WTC11 (cell line): ENCODE measurements at places on chromosomes 1 and 21.
A peak's percentile ranks its signal among the peaks of the same experiment; 100 is the strongest.

DNA sequence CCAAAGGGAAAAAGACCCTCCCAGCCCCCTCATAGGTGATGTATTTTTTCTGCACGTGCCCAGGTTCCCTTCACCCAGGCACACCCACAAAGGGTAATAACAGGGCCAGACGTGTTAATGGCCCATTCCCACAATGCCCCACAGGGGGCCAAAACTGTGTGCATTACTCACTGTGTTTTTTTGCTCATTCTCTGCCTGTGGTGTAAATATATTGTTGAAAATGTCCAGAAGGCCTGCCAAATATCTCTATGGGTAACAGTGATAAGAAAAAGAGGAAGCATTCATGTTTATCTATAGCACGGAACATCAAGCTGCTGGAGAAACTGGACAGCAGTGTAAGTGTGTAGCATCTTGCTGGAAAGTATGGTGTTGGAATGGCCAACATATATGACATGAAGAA is 21.9 kb downstream of the RHEX start:
- DNase-seq: no peak

DNA sequence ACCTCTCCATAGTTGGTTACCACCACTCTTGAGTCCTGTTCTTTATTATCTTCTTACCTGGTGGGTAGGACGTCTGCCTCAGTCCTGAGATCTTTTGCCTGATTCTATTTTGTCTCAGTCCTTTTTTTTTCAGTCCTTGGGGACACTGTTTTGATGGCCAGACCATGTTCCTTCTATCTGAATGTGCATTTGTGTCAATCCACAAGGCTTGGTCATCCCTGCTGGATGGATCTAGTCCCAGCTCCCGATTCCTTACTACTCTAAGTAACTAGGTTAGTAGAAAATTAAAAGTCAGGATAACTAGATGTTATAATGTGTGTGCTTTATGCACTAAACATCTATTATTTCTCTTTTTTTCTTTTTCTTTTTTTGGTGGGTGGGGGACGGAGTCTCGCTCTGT is 28.1 kb upstream of the AK4 start:
- DNase-seq: no peak

- no peak for DNase-seq
Observed at GRCh38 chr1:185694081-185694480, 40.1 kb upstream of the HMCN1 start.

DNA sequence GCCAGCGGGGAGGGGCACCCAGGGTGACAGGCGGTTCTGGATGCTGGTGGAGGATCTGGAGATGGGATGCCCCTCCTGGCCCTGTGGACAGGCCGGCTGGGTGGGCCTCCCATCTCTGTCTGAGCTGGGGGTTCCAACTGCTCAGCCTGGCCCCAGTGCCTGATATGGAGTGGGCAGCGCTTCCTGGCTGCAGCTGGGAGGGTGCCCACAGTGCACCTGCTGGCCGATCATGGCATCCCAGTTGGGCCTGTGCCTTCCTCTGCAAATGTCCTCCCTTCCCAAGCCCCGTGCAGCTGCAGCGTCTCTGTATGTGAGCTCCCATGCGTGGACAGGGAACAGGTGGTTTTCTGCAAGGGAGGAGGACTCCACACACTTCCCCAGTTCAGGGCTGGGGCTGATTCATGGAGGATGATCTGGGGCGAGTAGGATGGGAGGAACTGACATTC is 2.1 kb downstream of the PFKL start:
- no peak for DNase-seq

- DNase-seq: no peak
Observed at GRCh38 chr1:220684890-220685289, 5.3 kb upstream of the C1orf115 start.

- DNase-seq: no peak
Observed at GRCh38 chr21:44697811-44698734, 1.1 kb downstream of the KRTAP10-12 start.

DNA sequence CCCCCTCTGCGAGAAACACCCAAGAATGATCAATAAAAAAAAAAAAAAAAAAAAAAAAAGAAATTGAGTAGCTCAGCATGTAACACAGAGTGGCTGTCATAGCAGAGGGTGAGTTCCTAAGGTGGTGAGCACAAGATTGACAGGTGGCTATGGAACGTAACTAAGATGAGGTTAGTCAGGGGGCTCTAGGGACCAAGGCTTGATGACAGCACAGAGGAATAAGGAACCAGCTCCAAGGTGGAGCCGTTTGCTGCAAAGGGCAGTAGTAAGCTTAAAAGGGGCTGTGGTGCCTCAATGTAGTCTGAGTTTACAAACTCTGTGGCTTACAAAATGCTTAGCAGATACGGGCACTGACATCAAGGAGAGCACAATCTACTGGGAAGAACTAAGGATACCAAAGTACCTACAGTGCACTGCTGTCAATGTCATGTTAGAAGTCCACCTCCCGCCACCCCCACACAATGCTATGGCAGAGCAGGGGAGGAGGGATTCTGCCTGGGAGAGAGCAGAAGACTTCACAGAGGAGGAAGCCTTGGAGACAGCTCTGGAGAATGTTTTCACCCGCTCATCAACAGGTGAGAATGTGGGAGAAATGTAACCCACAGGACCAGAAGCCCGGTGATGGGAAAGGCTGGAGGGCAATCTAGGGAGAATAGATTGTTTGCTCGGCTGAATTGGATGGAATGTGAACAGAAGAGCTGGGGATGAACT is 13.1 kb downstream of the IQGAP3 start:
- no peak for DNase-seq

GRCh38 chr1:112328600-112328999 is 67.4 kb upstream of the CTTNBP2NL start:
- no peak for DNase-seq

- DNase-seq: no peak
Observed at GRCh38 chr1:37274938-37275631, 199.3 kb upstream of the ZC3H12A start.

DNA sequence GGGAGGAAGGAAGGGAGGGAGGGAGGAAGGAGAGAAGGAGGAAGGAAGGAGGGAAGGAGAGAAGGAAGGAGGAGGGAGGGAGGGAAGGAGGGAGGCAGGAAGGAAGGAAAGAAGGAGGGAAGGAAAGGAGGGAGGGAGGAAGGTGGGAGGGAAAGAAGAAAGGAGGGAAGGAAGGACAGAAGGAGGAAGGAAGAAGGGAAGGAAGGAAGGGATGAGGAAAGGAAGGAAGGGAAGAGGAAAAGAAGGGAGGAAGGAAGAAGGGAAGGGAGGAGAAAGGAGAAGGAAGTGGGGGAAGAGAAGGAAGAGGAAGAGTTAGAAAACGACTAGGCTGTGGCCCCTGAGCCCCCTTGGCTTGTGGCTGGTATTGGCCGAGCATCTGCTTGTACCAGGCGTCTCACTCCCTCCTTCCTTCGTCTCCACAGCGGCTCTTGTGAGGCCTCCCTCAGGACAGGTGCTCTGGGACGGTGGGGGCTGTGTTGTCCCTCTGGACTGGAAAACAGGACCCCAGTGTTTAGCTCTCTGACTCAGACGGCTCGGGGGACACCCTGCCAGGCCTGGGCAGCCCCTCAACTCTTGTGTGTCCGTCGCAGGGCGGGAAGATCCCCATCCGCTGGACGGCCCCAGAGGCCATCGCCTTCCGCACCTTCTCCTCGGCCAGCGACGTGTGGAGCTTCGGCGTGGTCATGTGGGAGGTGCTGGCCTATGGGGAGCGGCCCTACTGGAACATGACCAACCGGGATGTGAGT is 36.2 kb upstream of the C1QA start:
- DNase-seq: peak; percentile 46

GRCh38 chr1:31812158-31812829 is 3.5 kb downstream of the SPOCD1 start:
- no peak for DNase-seq
